ENCODE measurements at places on chromosomes 16 and 17.

DNA sequence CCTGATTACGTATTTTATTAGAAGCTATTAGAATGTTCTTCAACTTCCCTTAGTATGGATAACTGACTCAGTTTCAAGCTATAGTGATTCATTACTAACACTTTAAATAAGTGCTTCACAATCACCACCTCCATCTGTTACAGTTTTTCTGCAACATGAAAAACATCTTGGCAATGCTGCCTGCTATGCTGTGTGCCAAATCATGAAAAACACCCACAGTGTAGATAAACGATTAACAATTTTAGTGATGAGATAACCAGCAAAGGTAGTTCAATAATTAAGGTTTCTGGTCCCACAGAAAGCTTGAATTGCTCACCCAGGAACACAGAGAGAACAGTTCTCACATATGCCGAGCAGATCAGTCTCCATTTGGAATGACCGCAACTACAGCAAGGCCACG is 51.4 kb upstream of the SLC25A19 start:
- peaks cover 8% of the 10 kb centered on the region for H3K4me1 ChIP-seq
- no peak overlapping the region for H3K4me3 ChIP-seq
- H3K27me3 ChIP-seq = no peaks in the 10 kb centered on the region
- no peaks in the 10 kb centered on the region for H3K36me3 ChIP-seq
- H3K27ac ChIP-seq = no peak overlapping the region

GRCh38 chr16:69660166-69660565 is 66.2 kb downstream of the NQO1 start:
- H3K4me1 ChIP-seq = no peaks in the 10 kb centered on the region
- H3K27ac ChIP-seq = no peak overlapping the region
- H3K36me3 ChIP-seq = peaks cover 5% of the 10 kb centered on the region
- H3K27me3 ChIP-seq = no peaks in the 10 kb centered on the region
- no peak for DNase-seq

GRCh38 chr16:81629034-81629802 is 149.9 kb upstream of the PLCG2 start:
- no peak overlapping the region for H3K4me3 ChIP-seq
- peaks cover 32% of the 10 kb centered on the region for H3K4me1 ChIP-seq
- no peaks in the 10 kb centered on the region for H3K27me3 ChIP-seq
- no peak for DNase-seq
- H3K27ac ChIP-seq = no peak overlapping the region

- no peaks in the 10 kb centered on the region for H3K36me3 ChIP-seq
- no peaks in the 10 kb centered on the region for H3K4me1 ChIP-seq
- no peak for DNase-seq
- H3K4me3 ChIP-seq = no peak overlapping the region
- H3K27me3 ChIP-seq = no peaks in the 10 kb centered on the region
Observed at GRCh38 chr16:76106647-76107046, 170.6 kb upstream of the CNTNAP4 start.

DNA sequence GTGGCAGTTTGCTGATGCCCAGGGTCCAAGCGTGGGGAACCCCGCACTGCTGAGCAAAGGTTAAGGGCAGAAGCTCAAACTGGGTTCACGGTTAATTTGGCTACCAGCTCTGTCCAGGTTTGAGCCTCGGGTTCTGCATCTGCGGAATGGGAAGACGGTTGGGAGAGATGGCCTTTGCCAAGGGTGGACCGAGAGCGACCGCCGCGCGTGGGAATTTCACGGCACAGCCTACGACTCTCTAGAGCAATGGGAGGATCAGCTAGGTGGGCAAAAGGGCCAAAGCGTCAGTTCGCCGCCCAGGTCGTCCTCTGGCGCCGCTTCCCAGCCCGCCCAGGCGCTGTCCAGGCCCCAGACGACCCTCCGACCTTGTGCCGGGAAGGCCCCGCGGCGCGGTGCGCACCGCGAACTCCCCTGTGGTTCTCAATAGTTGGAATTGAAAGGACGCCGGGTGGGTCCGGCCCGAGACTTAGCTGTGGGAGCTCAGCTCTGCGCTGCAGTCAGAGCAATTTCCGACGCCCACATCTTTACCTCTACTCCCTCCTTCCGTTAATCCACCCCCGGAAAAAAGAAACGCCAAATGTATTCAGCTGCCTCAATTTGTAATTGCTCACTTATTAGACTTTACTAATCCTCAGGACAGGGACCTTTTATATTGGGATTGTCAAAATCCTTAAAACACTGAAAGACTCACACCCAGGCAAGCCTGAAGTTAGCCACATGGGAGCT is 2.5 kb upstream of the HS3ST3B1 start:
- no peaks in the 10 kb centered on the region for H3K36me3 ChIP-seq
- no peaks in the 10 kb centered on the region for H3K4me1 ChIP-seq
- H3K4me3 ChIP-seq = no peak overlapping the region
- H3K27ac ChIP-seq = no peak overlapping the region
- DNase-seq = peak; percentile 46

GRCh38 chr17:70564006-70564620 is 394.8 kb downstream of the KCNJ2 start:
- H3K36me3 ChIP-seq = no peaks in the 10 kb centered on the region
- no peak for DNase-seq
- H3K4me3 ChIP-seq = no peak overlapping the region
- no peak overlapping the region for H3K27ac ChIP-seq
- H3K27me3 ChIP-seq = no peaks in the 10 kb centered on the region

- no peak overlapping the region for H3K27ac ChIP-seq
- no peak for DNase-seq
- H3K4me3 ChIP-seq = no peak overlapping the region
- no peaks in the 10 kb centered on the region for H3K4me1 ChIP-seq
- H3K36me3 ChIP-seq = no peaks in the 10 kb centered on the region
- no peaks in the 10 kb centered on the region for H3K27me3 ChIP-seq
Observed at GRCh38 chr16:79348521-79349306, 251.8 kb downstream of the MAF start.

Data from kidney (tissue), 22 donors.